ENCODE measurements at places on chromosomes 11 and 22.

DNA sequence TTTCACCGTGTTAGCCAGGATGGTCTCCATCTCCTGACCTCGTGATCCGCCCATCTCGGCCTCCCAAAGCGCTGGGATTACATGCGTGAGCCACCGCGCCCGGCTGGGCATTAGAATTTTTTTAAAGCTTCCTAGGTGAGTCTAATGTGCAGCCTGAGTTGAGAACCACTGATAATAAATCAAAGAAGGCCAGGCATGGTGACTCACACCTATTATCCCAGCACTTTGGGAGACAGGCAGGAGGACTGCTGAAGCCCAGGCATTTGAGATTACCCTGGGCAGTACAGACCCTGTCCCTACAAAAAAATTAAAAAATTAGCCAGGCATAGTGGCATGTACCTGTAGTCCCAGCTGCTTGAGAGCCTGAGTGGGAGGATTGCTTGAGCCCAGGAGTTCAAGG, 13.7 kb downstream of the MEI1 start:
- no peak for DNase-seq

DNA sequence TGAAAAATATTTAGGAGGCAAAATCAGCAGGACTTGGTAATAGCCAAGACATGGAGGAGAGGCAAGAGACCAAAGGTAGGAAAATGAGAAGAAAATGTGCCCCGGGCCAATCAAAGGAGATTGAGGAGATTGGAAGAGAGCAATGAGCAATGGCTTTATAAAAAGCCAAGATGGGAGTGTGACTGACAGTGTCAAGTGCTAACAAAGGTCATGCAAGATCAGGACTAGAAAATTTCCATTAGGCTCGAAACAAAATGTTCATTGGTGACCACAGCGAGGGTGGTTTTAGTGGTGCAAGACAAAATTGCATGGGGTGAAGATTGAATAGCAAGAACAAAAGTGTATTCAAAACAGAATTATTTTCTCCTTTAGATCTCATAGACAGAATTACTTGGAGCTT, 45.2 kb upstream of the TBCEL start:
- DNase-seq: no peak

- DNase-seq: no peak
Observed at GRCh38 chr11:126355926-126356897, 726 bp downstream of the ST3GAL4 start.

- no peak for DNase-seq
Observed at GRCh38 chr11:109815500-109816150, 277.6 kb upstream of the ZC3H12C start.

GRCh38 chr11:126608658-126609057, 253.2 kb downstream of the ST3GAL4 start:
- DNase-seq: no peak

DNA sequence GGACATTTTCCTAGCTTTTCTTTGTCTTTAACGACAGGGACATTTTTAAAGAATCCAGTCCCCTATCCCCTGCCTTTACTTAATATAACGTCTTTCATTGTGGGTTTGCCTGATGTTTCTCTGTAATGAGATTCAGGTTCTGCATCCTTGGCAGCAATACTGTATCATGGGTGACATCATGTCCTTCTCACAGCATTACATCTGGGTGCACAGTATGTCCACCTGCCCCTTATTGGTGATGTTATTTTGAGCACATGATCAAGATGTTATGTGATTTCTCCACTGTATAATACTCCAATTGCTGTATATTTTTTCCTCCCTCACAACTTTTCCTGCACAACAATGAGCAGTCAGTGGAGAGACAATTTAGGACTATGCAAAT, 9.7 kb upstream of the STK33 start:
- DNase-seq: no peak

- peak; percentile 40 for DNase-seq
Observed at GRCh38 chr11:46675288-46675851, 25.0 kb downstream of the ARHGAP1 start.

DNA sequence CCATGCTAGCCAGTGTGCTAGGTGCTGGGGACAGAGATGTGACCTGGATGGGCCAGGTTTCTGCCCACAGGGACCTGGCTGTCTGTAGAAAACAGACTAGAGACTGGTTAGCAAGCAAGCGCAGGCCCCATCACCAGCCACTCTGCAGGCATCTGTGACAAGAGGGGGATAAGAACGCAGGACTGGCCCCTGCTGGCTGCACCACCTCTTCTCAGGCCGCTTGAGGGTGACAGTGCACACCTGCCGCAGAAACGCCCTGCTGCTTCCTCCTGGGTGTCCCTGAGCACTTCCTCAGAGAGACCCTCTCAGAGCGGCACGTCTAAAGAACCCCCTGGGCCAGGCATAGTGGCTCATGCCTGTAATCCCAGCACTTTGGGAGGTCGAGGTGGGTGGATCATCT, 5.9 kb upstream of the PICK1 start:
- DNase-seq: no peak

DNA sequence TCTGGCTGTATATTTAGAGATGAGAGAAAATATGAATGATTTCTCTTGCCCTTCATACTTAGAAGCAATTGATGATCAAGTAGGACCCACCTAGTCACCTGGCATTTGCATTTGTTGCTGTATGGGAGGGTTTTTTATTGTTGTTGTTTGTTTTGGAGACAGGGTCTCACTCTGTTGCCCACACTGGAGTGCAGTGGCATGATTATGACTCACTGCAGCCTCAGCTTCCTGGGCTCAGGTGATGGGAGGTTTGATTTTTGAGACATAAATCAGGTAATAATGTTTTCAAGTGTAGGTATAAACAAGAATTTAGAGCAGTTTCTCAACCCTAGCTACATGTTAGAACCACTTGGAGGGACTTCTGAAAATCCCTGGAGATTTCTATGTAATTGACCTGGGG, 63.0 kb downstream of the TNRC6B start:
- no peak for DNase-seq

GRCh38 chr11:15227011-15227410, 112.3 kb downstream of the INSC start:
- no peak for DNase-seq

DNA sequence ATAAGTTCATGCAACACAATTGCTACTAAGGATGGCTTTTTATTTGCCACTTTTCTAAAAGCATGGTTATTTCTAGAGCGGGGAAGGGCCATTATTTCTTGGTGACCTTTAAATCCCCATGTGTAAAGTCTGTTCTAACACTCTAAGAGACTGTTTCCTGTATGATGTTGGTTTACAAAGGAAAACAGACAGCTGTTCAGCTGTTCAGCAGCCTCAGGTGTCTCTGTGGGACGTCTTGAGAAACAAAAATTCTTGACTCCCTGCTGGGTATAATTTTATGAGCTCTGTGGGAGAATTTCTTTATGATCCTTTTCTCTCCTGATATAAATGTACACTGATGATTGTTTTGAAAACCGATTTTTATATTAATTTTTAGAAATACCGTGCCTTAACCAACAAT, 13.9 kb downstream of the MUC15 start:
- no peak for DNase-seq

- no peak for DNase-seq
Observed at GRCh38 chr11:10663990-10664389, 29.6 kb downstream of the IRAG1 start.

DNA sequence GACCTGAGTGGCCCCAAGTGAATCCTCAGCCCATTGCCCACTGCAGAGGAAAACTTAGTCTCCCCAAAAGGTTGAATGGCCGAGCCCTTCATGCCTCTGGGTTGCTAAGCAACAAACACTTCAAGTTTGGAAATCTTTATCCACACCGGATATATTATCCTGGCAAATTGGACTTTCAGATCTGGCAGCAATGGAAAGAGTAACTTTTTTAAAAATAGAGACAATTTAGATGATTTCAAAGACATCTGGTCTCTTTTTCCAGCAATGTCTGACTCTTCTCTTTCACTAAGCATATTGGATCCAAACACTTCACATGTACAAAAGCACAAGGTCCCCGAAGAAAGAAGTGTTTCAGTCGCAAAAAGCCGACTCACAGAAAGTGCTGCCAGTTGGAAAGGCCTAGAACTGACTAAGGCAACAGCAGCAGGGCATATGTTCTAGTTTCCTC, 505.3 kb downstream of the SOX6 start:
- DNase-seq: peak; percentile 75

GRCh38 chr11:45226901-45227300, 59.2 kb downstream of the SYT13 start:
- DNase-seq: no peak

DNA sequence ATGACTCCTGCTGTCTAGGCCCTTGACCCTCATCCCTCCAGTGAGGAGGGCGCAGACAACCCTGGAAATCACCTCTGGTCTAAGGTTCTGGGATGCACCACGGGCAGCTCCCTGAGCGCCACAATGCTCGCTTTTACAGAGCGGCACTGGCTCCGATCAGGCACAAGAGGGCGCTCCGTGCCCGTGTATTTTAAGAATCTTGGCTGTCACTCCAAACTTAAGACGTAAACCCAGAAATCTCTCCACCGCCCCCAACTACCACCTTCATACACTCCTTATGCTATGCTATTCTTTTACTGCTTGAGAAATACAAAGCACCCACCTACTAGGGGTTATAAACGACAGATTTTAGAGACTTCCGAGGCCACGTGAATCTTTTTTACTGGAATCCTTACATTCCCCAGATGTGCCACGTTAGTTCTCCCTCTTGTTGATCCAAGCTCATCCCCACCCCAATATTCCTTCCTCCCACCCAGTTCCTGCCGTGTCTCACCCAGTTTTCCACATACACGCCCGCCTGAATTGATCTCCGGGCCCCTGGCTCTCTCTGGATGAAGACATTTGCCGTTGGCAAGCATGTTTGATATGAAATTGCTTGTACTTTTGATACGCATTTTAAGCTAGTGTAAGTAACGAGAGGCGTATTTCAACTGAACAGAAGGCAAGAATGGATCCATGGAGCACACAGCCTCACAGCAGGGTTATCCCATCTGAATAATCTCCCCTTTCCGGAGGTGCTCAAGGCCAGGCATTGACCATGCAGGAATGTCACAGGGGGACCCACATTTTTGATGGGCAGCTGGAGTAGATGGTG, 453.5 kb downstream of the OPCML start:
- peak; percentile 42 for DNase-seq

- DNase-seq: no peak
Observed at GRCh38 chr11:70641369-70641768, 243.0 kb downstream of the CTTN start.

DNA sequence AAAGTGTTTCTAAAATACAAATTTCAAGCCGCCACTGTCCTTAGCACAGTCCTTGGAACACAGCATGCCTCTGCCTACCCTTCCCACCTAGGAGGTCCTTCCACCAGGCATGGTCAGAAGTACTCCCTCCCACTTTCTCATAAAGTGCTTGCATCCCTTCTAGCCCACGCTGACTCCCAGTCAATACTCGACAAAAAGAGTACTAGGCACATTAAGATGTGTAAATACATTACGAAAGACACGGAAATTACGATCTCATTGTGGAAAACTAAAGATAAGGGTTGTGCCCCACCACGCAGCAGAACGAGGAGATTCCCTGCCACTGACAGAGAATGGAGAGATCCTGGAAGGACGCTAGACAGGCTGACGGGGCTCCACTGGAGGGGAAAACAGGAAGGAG, 13.5 kb downstream of the CHKA start:
- no peak for DNase-seq

DNA sequence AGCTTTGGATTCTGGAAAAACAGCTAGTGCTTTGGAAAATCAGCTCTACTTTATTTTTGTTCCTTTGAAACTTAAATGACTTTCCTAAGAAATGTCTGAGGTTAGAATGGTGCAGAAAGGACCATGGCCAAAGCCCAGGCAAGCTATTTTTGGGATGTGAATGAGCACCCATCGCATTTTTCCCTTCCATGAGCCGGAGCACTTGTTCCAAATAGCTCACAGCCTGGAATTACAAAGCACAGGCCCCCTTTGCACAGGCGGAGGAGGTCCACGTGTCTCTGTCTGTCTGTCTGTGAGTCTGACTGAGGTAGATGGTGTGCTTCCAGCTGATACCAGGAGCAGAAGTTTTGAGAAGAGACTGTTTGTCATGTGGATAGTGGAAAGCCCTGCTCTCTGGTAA, 50.7 kb downstream of the MICAL2 start:
- DNase-seq: no peak

GRCh38 chr22:29154364-29155048, 51.2 kb upstream of the EMID1 start:
- DNase-seq: peak; percentile 59

DNA sequence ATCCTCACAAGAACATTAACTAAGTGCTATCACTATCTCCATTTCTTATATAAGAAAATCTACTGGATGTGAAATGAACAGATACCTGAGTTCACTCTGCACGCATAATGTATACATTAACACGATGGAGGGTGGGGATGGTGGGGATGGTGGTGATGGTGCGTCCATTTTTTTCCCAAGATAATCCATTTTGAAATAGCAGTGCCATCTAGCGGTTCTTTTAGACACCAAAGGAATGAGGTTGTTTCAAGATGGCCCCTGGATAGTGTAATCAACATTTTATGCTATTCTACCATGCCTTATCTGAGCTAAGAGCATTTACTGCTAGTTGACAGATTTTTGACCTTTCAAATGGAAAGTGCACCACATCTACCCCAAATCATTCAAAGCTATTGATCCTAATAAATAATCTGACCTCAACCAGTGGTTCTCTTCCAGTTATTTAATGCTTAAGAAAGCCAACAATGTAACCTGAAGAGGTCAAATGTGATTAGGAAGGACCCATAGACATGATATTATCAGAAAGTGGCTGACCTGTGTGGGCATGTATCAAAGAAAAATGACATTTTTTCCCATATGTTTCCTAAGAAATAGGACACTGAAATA, 714.7 kb upstream of the TENM4 start:
- no peak for DNase-seq

DNA sequence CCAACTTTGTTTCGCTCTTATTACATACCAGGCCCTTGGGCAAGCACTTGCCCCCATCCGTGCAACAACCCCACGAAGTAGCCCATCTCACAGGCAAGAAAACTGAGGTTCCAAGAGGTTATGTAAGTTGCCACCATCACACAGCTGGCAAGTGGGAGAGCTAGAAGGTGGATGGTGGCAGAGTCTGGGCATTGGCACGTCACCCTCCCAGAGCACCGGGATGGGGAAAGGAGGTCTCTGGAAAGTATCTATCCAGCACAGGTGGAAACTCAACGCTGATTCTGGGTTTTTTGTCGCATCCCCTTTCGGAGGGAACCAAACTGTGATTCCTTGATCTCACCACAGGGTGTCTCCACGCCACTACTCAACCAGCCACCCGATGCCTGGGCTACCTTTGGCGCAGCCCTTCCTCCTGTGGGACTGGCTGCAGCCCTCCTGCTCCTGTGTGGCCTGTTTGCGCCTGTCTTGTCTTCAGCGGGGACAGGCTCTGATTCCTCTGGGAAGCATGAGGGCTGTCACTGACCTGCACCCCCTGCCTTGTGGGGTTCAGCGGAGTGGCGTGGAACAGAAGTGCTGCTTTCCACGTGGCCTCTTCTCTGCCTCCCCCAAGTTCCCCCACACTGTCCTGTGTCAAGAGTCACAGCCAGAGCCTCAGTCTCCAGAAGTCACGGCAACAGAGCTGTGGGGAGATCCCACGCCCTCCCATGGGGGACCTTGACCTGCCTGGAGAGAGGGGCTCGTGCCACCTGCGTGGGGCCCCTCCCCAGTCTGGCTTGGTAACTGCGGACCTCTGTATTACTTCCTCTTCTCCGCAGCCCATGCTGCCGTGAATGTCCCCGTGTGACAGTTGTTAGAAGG, 34.4 kb upstream of the TRIM29 start:
- DNase-seq: peak; percentile 70

Data from hindlimb muscle (tissue), 1 donor.